Sciatic nerve (tissue), 2 donors: ENCODE measurements at places on chromosomes 3 and 15.

DNA sequence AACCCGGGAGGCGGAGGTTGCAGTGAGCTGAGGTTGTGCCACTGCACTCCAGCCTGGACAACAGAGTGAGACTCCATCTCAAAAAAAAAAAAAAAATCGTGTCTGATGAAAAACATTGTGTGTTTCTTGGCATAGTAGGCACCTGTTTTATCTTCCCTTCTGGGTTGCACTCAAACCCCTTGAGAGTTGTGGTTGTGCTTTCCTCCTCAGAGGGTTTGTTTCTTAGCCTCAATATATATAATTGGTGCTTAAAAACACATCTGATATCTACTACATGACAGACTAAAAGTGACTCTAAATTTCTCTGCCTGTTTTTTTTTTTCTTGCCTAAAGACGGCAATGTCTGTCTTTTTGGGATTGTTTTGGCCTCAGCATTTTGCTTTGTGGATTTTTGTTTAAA lies 7.6 kb downstream of the NR1D2 start:
- DNase-seq: no peak

- no peak for DNase-seq
These were observed 191.6 kb downstream of the SV2B start for GRCh38 chr15:91291673-91292072.

- DNase-seq: no peak
These were observed 894.3 kb downstream of the DIPK2A start for GRCh38 chr3:144865948-144866347.

- no peak for DNase-seq
These were observed 57.2 kb downstream of the BFSP2 start for GRCh38 chr3:133457025-133457424.

- no peak for DNase-seq
These were observed 75.0 kb downstream of the MAGEF1 start for GRCh38 chr3:184636741-184637316.

- DNase-seq: no peak
These were observed 149.7 kb downstream of the THRB start for GRCh38 chr3:24344784-24345439.

DNA sequence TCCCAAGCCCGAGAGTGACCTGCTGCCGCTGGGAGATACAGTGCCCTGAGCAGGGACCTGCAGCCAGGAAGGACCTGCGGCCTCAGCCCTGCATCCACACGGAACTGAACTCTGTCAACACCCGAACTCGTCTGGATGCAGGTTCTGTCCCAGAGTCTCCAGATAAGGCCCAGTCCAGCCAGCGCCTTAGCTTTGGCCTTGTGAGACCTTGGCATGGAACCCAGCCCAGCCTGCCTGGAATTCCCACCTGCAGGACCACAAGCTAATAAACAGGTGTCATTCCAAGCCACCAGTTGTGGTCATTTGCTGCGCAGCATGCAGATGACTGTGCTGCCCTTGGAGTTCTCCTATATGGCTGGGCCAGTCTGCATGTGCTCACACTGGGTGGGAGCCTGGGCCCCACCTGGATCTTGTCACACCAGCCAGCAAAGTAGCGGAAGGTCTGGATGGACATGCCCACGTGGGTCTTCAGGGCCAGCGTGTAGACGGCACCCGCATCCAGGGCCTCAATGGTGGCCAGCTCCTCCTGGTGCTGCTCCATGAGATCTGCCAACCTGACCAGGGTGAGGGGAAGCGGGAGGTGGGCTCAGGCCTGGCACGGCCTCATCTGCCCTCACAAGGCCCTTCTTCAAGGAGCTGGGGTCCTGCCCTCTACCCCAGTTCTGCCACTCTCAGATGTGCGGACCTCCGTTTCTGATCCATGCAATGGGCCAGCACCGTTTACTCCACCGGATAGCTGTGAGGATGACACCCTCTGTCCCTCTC lies 47.2 kb upstream of the SLC41A3 start:
- DNase-seq: peak; percentile 37

GRCh38 chr15:76865548-76865991 lies 39.6 kb downstream of the SCAPER start:
- no peak for DNase-seq

DNA sequence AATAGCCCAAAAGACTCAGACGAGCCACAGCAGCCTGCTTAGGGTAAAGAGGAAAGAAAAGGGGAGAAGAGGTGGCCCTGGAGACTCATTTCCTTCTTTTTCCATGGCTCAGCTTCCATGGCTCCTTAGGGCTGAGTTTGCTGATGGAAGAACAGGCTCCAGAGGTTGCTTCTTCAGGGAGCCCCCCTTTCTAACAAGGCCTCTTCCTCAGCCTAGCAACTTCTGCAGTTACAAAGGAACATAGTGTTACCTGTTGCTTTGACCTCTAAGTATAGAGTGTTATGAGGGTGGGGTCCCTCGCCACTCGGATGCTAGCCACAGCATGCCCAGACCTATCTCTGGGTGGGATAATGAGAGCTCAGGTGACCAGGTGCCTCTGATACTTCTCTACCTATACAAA lies 43.2 kb upstream of the SPESP1 start:
- DNase-seq: no peak

- no peak for DNase-seq
These were observed 569.8 kb upstream of the IL12A start for GRCh38 chr3:159418571-159419526.

- DNase-seq: no peak
These were observed 39.6 kb downstream of the GREM1 start for GRCh38 chr15:32757426-32757825.

DNA sequence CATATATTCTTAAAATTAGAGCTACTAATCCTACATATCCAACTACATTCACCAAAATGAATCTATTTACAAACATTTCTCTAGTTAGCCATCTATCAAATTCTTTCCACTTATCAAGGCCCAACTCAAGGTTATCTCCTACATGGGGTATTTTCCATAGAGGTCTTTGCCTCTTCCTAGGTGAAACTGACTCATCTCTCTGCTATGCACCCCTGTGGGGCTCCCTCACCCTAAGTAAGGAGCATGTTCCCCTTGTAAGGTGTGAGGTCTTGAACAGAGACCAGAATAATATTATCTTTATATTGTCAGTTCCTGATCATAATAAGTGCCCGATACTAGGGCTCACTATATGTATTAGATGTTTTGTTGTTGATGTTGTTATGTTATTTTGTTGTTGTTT lies 74.6 kb upstream of the TSC22D2 start:
- DNase-seq: no peak

DNA sequence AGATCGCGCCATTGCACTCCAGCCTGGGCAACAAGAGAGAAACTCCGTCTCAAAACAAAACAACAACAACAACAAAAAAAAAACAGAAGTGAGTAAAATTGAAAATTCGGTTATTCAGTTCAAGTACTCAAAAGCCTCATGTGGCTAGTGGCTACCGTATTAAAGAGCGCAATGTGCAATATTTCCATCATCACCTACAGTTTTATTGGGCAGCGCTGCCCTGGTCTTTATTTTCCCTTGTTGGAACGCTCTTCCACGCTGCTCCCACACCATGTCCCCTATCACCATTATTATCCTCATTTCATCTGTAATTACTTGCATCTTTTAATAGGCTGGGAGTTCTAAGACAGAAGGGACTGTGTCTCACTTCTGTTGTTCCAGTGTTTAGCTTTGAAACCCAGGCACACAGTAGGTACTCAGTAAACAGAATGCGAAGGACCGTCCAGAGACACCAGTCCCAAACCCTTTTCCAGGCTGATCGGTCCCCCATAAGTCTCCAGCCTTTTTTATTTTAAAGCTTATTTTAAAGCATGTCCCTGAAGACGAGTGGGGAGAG lies 423 bp upstream of the HACD3 start:
- no peak for DNase-seq

DNA sequence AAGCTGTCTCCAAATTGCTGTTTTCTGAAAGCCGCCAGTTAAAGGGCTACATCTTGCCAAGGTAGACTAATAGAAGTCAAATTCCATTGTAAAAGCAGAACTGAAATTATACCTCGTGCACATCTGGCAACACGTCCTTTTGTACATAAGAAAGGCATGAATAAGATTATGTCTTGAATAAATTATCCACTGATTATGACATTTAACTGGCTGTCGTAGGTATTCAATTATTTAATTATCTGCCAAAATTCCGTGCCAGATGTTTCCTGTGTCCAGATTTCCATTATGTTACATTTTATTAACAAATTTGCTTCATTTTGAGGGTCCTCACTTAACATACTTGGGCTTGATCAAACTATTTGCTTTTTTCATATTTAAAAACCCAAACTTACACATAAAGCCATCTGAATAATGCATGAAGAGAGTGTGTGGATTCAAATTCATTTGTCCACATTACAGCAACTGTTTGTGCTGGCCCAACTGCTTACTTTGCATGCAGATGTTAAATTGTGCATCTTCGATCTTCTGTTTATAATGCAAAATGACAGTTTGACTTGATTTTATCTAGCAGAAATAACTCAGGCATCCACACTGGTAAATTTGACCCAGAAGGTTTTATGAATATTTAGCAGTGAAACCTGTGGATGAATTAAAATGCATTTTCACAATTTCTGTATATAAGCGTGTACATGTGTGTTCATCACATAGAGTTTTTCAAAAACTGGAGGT lies 701.5 kb downstream of the ZNF385D start:
- DNase-seq: no peak

GRCh38 chr3:184712248-184713039 lies 580 bp upstream of the MAGEF1 start:
- no peak for DNase-seq

DNA sequence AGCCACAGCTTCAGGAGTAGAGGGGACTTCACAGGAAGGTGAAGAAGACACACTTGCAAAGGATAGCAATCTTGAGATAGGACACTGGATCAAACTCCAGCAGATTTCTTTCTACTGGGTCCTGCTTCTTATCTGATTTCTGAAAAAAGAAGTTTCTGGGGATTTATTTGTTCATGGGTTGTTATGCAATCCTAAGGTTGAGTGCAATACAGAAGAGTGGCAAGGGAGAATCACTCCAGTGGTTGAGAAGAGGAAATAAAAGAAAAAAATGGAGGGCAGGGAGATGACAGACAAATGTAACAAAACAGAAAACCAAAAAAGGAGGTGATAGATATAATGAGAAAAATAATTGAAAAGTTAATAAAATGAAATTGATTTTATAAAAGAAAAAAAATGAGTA lies 858.3 kb downstream of the TUSC7 start:
- no peak for DNase-seq

- no peak for DNase-seq
These were observed 68.3 kb upstream of the TBC1D5 start for GRCh38 chr3:17810759-17811158.

GRCh38 chr3:143755978-143756377 lies 92.3 kb downstream of the SLC9A9 start:
- no peak for DNase-seq

GRCh38 chr3:32960404-32961170 lies 9.1 kb downstream of the CCR4 start:
- no peak for DNase-seq

GRCh38 chr3:172396400-172396799 lies 51.9 kb downstream of the GHSR start:
- no peak for DNase-seq

- peak; percentile 83 for DNase-seq
These were observed 43.1 kb downstream of the DNASE1L3 start for GRCh38 chr3:58167431-58168351.

- DNase-seq: no peak
These were observed 52.1 kb downstream of the TFG start for GRCh38 chr3:100761211-100761942.

GRCh38 chr15:95442107-95442719 lies 888.3 kb upstream of the NR2F2 start:
- DNase-seq: no peak

DNA sequence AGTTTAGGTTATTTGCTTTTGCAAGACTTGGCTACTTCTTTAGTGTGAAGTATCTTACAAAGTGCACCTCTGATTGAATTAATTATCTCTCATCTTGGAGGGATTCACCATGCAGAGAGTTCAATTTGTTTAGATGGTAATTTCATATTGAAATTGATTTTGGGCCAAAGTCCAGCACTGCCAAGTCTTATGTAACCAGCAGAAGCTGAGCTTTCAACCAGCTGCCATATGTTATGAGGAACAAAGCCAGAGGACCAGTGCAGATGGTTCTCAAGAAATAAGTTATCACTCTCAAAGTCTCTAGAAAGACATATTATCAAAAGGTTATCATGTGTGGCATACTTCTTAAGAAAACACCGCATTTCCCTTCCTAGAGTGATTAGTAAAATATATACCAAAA lies 29.0 kb downstream of the ABHD6 start:
- no peak for DNase-seq

- no peak for DNase-seq
These were observed 304.4 kb downstream of the FGF12 start for GRCh38 chr3:192422997-192423342.

DNA sequence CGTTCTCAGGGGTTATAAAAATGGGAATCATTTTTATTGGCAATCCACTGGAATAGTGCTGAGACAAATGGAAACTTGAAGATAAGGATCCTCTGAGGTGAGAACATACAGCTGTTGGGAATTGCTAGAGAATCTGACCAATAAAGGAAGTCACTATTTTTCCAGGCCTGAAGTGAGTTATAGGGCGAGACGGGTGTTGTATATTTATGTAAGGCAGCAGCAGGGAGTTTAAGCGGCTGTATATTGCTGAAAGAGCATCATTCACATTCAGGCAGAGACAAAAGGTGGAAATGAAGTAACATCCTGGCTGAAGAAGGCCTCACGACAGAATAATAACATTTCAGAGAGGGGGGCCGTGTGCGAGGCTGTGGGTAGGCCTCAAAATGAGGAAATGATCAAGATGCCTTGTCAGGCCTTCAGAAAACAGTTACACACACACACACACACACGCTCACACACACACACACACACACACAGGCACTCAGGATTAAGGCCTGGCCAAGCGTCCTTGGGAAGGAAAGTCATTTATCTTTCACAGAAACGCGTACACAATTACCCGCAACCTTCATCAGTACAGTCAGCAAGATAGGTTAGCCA lies 964.9 kb upstream of the NR2F2 start:
- DNase-seq: no peak

- DNase-seq: no peak
These were observed 258.1 kb downstream of the ERC2 start for GRCh38 chr3:56209982-56210751.

- DNase-seq: no peak
These were observed 10.6 kb upstream of the TNIK start for GRCh38 chr3:171470714-171471227.

DNA sequence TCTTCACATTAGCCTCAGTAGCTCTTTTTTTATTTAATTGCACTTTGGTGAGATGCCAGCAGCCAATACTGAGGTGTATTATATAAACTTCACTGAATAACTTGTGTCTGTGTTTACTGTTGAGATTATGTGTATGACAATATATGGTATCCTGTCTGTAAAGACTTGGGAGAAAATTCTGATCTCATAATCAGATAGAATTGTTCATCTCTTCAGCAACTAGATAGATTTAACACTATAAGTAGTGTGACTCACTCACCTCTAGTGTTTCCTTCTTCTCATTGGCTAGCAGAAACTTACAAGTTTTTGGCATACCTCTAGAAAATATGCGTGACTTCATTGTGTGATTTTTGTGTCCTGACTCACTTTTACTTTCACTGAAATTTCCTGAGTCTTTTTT lies 67.6 kb upstream of the TGFBR2 start:
- DNase-seq: no peak

DNA sequence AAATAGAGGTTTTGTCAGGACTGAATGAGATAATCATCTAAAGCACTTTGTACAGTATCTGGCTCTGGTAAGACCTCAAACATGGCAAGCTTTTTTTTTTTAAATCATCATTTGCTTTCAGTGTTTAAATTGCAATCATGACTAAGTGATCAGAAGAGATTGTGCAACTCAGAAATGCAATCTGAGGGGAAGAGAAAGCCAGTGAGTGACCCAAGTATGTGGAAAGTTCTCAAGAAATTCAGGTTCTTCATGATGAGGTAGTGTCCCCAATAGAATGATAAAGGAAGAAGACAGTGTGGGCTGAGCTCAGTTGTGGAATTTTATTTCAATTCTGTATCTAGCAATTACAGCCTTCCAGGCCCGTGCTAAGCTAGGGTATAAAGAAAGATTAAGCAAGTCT lies 132.2 kb upstream of the TBC1D5 start:
- DNase-seq: no peak
